Fibroblast of skin of left biceps (primary cell): ENCODE measurements at places on chromosomes 12 and 14.

DNA sequence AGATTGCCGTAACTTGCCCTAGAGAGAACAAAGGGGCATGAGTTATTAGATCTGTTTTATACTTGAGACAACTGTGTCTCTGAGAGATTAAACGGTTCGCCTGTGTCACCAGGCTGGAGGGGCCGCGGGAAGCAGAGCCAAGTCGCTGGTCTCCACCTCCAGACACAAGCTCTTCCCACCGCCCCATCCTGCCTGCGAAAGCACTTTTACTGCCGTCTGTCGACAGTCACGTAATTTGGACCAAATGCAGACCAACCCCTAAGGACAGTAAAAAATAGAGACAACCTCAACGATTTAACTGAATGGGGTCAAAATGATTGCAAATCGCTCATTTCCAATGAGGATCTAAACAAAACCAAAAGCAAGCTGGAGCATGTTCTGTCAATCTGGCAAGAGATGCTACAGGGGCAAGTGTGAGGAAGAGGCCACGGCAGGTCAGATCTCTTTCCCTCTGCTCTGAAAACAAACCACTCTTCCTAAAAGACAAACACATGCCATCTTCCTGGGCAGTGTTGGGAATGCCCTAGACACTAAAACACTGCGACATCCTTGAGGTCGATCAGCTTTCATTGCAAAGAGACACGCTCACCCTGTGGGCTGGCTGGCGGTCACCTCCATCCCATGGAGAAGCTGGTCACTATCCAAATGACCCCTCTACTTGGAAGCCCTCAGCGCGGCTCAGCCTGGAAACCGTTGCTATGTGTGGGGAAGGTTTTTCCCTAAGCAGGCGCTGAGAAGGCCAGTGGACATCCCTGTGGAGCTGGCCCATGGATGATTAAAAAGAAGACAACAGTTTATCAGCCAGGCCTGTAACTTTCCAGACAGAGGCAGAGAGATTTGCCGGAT lies 17.1 kb downstream of the GSC start:
- DNase-seq, result no peak

GRCh38 chr12:89379148-89379838 lies 27.0 kb upstream of the DUSP6 start:
- no peak for DNase-seq

DNA sequence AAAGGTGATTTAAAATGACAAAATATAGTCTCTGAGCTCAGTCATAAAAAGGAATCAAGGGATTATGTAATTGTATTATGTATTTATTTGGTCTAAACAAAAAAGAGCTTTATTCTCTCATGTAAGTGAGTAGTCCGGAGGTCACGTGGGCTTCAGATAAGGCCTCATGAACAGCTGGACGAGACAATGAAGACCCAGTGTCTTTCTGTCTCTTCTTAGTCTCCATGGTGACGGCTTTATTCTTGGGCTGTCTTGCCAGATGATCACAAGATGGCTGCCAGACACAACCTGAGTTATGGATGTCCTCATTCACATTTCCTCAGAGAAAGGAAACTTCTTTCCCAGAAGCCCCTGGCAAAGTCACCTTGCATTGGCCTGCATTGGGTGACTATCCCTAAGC lies 98.6 kb downstream of the ARF6 start:
- DNase-seq, result no peak

DNA sequence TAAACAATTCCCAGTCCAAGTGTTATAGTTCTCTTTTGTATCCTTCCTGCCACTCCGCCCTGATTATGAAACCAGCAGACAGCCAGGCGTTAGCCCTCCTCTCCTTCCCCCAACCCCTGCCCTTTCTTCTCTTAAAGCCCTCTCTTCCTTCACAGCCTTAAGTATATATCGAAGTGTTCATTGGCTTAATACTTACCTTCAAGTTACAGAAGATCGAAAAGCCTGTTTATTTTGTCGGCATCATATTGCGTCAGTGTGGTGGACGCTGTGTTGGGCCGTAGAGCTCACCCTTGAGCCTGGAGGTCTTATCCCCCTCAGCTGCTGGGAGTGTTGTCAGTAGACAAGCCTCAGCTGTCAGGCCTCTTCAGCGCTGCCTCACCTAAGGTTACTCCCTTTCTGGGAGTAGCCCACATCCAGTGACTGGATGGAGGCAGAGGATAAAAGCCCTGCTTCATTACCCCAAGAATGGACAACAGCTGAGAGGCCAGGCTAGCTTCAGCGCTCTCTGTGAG lies 36.2 kb downstream of the CMAS start:
- DNase-seq, result no peak

- no peak for DNase-seq
These were observed 113.6 kb upstream of the EEA1 start for GRCh38 chr12:93042684-93043083.

DNA sequence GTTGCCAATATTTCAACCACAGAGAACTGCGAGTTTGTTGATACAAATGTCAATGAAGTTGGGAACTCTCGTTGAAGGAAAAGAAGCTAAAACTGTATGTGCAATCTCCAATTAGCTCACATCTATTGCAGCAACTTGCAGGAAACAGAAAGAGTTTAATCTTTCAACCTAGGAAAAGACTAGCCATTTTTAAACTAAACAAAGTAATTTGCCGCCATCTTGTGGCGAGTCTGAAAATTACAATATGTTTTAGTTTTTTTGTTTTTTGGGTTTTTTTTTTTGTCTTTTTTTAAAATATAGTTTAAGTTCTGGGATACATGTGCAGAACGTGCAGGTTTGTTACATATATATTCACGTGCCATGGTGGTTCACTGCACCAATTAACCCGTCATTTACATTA lies 131.2 kb upstream of the FOXG1 start:
- DNase-seq, result peak; percentile 15

GRCh38 chr14:90412058-90412457 lies 15.2 kb downstream of the CALM1 start:
- no peak for DNase-seq

DNA sequence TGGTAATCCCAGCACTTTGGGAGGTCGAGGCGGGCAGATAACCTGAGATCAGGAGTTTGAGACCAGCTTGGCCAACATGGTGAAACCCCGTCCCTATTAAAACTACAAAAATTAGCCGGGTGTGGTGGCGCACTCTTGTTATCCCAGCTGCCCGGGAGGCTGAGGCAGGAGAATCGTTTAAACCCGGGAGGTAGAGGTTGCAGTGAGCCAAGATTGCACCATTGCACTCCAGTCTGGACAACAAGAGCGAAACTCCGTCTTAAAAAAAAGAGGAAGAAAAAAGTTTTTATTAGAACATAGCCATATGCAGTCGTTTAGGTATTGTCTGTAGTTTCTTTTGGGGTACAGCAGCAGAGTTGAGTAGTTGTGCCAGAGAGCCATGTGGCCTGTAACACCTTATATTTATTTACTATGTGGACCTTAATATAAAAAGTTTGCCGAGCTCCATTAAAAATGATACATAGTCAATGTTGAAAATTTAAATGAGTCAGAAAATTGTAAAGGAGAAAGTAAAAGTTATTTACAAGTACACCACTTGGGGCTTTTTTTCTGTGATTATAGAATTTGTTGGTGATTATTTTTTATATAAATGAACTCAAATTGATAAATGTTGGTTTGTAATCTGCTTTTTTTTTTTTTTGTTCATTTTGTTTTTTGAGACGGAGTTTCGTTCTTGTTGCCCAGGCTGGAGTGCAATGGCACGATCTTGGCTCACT lies 2.2 kb downstream of the ADIPOR2 start:
- no peak for DNase-seq

DNA sequence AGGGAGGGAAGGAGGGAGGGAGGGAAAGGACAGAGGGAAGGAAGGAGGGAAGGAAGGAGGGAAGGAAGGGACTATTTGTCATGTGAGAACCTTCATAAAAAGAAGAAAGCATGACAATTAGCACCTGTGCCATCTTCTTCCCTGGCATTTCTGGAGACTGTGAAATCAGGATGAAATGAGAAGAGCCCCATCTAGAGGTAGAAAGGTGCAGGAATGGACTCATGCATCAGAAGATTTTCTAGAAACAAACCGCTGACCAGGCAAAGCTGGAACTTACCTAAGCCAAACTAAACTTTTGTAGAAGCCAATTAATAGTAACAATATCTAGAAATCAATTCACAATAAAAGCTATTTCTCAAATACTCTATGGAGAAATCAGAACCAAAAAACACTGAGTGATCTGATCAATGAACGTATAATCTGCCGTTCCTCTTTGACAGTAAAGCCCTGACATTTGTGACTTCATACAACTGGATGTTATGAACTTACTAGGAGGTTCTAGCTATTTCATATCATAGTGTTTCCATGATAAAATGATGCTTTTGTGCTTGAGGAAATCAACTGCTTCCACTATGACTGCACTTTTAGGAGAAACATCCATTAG lies 24.4 kb upstream of the CRACR2A start:
- DNase-seq, result no peak

DNA sequence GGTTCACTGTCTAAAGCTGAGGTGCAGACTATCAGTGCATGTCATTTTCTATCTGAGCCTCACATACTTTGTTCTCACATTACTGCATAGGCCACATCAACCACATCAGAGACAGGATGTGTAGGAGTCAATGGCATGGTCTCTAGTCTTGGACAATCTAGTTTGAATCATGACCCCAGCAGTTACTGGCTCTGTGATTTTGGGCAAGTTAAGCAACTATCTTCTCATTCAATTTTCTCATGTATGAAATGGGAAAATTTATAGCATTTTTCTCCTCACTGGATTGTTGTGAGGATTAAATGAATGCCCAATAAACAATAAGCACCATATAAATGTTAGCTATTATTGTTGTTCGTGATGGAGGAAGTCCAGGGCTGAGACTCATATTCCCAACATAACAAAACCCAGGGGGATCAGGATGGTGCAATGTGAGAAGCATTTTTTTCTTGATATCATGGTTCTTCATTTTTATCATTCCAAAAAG lies 432.6 kb downstream of the LRIG3 start:
- DNase-seq, result peak; percentile 31

DNA sequence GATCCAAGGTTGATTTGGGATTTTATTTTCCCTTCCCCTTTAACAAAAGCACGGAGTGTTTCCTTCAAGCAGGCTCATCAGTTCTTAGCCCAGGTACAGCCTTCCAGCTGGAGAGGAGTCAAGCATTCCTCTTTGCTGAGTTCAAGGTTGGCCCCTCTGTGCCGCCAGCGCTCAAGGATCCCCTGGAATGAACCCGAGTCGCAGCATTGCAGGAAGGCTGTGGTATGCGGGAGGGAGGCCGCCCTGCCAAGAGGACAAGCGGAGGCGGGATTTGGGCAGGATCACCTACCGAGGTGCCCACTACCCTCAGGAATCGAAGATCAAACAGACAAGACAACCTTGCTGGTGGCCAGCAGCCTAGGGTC lies 53.9 kb upstream of the NCOR2 start:
- no peak for DNase-seq

- no peak for DNase-seq
These were observed 5.6 kb upstream of the GOLGA3 start for GRCh38 chr12:132834181-132834711.

DNA sequence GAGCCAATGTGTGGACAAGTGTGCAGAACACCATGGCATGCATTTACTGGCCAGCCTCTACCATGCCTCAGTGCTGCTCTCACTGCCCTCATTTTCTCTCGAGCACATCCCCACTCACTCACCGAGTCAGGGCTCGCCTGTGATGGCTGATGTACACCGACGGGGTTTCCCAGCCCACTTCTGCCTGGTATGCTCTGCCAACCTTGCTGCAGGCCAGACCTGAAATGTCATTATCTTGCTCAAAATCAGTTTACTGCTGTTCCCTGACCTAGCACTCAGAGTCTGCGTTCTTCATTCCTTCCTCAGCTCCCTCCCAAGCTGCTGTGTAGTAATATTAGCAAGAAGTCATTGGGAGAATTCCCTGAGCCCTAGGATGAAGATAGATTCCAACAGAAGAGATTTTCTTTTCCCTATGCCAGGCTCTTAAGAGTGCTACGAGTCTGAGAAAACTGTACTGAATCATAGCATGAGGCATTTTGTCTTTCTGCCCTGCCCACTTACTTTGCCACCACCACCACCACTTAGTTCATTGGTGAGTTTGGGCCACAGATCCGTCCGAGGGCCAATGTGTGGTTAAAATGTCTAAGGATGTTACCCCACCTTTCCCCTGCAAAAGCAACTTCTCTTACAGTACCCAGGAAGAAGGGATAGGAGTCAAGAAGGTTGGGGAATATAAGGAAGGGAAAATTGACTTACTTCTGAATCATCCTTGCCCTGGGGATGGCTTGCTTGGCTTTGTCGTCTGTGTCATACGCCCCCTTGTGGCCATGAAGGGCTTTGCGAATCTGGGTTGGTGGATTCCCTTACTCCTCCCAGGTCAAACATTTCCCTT lies 51.0 kb downstream of the BMAL2 start:
- DNase-seq, result peak; percentile 47

GRCh38 chr12:114221957-114222630 lies 183.8 kb downstream of the TBX5 start:
- DNase-seq, result no peak

GRCh38 chr14:51596488-51597117 lies 55.1 kb upstream of the FRMD6 start:
- DNase-seq, result no peak

DNA sequence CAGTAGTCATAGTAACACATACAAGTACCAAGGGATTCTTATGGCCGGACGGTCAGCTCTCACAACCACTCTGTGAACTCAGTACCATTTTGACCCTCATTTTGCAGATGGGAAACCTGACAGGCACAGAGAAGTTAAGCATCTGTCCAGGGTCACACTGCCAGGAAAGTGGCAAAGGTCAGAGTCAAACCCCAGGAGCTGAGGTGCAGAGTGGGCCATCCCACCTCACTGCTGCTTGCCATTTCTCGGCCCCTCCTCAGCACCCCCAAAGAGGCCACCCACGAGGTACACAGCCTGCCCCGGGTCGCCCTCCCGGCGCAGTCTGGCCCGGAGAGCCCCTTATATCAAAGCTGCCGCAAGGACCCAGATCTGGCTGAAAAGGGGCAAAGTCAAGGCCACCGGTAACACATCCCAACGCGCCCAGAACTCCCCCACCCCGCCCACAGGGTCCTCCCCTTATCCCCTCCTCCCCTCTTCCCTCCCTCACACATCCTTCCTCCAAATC lies 1.7 kb downstream of the NCOR2 start:
- DNase-seq, result no peak

GRCh38 chr14:24774187-24774915 lies 140.4 kb upstream of the GZMB start:
- DNase-seq, result no peak
